ENCODE measurements at places on chromosomes 1 and 21. TPM values are rescaled to one million over a fixed set of nuclear protein-coding genes. Genes with fewer than 3 reads are reported as not detected.

The VCAM1 gene
- polyA plus RNA-seq = 67.3 TPM

The UBE2Q1 gene
- polyA plus RNA-seq = 111 TPM

The TMEM61 gene
- 0.40 TPM for polyA plus RNA-seq

The CHRM3 gene
- 1.6 TPM for polyA plus RNA-seq

The MAB21L3 gene
- not detected for polyA plus RNA-seq

The LCA5L gene
- polyA plus RNA-seq = 3.4 TPM

The SPATA21 gene
- polyA plus RNA-seq = 0.08 TPM

The CFAP74 gene
- 4.1 TPM for polyA plus RNA-seq

The NENF gene
- polyA plus RNA-seq = 52.2 TPM

The OR2AK2 gene
- not detected for polyA plus RNA-seq

The CYP4A22 gene
- polyA plus RNA-seq = 0.27 TPM

The TNNI3K gene
- 1.3 TPM for polyA plus RNA-seq

The LCE1D gene
- not detected for polyA plus RNA-seq

The MYOG gene
- not detected for polyA plus RNA-seq

The TMED5 gene
- 43.8 TPM for polyA plus RNA-seq

The RGS5 gene
- polyA plus RNA-seq = 101 TPM

The ACTL8 gene
- polyA plus RNA-seq = not detected

The SDCCAG8 gene
- polyA plus RNA-seq = 46.2 TPM

The MPL gene
- 0.99 TPM for polyA plus RNA-seq

The MNDA gene
- 6.9 TPM for polyA plus RNA-seq

The CTSE gene
- 0.33 TPM for polyA plus RNA-seq

The KCNT2 gene
- 5.2 TPM for polyA plus RNA-seq

The FMO2 gene
- polyA plus RNA-seq = 17.8 TPM

The SMPDL3B gene
- polyA plus RNA-seq = 10.9 TPM

The OR6N1 gene
- not detected for polyA plus RNA-seq

The SGIP1 gene
- polyA plus RNA-seq = 8.8 TPM

The TLCD4 gene
- polyA plus RNA-seq = 10.6 TPM

The ZRANB2 gene
- polyA plus RNA-seq = 177 TPM

The MXRA8 gene
- polyA plus RNA-seq = 155 TPM

The VANGL2 gene
- 33.7 TPM for polyA plus RNA-seq

The MFSD2A gene
- 108 TPM for polyA plus RNA-seq

The PPIH gene
- 63.8 TPM for polyA plus RNA-seq

The KIF17 gene
- 8.4 TPM for polyA plus RNA-seq

The PM20D1 gene
- polyA plus RNA-seq = 0.20 TPM

The PRDX6 gene
- polyA plus RNA-seq = 262 TPM

The PDE9A gene
- 25.1 TPM for polyA plus RNA-seq

The CTSK gene
- polyA plus RNA-seq = 49.2 TPM

The NSUN4 gene
- 25.0 TPM for polyA plus RNA-seq

The PTPRF gene
- polyA plus RNA-seq = 245 TPM

The UBL4B gene
- not detected for polyA plus RNA-seq

The FAM151A gene
- 0.97 TPM for polyA plus RNA-seq

The SH3BGR gene
- polyA plus RNA-seq = 3.4 TPM

The SLC44A3 gene
- polyA plus RNA-seq = 48.9 TPM

The DMBX1 gene
- 0.04 TPM for polyA plus RNA-seq

The CZIB gene
- polyA plus RNA-seq = 105 TPM
